ENCODE measurements at places on chromosomes 6 and 20.

DNA sequence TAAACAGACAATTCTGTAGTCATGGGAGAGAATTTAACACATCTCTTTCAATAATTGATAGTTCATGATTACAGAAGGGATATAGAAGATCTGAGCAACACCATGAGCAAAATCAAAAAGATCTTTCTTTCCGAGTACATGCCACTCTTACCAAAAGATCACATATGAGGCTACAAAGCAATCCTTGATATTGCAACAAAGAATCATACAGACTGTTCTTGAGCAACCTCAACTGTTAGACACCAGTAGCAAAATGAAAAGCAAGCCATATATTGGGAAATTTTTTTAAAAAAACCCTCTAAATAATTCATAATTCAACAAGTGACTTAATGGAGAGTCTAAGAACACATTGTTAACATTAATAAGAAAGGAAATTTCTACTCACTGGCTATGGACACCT lies 3.6 kb upstream of the CD83 start:
- no peak for DNase-seq

- DNase-seq = no peak
Observed at GRCh38 chr6:5011346-5011745, 7.5 kb upstream of the RPP40 start.

GRCh38 chr6:19865178-19865577 lies 28.0 kb downstream of the ID4 start:
- DNase-seq = no peak

- DNase-seq = no peak
Observed at GRCh38 chr6:95679981-95680380, 102.6 kb downstream of the MANEA start.

GRCh38 chr6:170096803-170097504 lies 193.9 kb downstream of the DLL1 start:
- peak; percentile 48 for DNase-seq

DNA sequence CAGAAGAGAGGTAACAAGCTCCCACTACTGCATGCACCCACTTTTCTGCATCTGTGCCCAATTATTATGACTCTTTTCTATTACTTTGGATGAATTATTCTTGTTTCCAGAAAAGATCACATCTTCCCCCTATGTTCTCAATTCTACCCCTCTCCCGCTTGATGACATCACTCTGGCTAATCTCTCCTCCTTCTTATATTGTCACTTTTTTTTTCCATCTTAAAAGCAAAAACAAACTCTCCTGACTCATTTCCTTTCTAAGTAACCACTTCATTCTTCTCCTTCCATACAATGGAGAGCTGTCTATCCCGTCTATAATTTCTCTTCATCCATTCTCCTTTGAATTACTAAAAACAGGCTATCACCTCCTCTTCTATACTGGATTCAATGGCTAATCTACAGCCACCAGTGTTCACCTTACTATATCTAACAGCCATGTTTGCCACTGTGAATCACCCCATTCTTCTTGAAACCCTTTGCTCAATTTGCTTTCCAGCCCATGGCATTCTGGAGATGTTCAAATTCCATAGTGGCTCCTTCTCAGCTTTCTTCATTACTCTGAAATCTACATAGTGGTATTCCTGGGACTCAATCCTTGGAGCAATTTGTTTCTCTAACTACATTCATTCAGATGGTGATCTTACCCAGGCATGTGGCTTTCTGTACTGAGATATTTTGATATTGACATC lies 378.4 kb downstream of the ARHGAP18 start:
- no peak for DNase-seq

GRCh38 chr6:18469536-18469935 lies 82.4 kb downstream of the RNF144B start:
- no peak for DNase-seq

- DNase-seq = no peak
Observed at GRCh38 chr6:165906-166305, 126.4 kb upstream of the DUSP22 start.

DNA sequence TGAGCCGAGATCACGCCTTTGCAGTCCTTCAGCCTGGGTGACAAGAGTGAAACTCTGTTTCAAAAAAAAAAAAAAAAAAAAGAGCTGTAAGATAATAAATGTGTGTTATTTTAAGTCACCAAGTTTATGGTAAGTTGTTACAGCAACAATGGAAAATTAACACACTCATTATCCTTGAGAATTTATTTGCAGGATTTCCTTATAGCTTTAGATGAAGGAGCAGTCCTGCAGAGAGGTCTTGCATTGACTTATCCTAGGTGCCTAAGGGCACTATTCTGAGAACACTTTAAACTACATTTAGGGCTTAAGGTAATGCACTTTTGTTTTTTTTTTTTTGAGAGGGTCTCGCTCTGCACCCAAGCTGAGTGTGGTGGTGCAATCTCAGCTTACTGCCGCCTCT lies 13.8 kb upstream of the SCAF8 start:
- DNase-seq = no peak

DNA sequence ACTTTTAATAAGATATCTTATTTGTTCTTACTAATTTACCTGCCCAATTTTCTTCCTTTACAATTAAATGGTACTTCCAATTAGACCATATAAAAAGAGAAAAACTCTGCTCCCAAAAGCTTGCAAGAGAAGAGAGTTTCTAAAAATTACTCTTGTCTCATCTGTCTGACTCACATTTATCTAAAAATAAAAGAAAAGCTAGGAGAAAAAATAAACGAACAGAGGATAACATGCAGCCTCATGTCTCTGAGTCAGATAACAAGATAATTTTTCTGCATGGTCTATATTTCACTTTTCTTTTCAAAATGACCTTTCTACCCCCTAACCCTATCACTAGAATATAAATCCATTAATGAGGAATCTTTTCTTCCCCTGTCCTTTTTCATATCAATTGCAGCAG lies 127.2 kb upstream of the TCF21 start:
- no peak for DNase-seq

Measured in upper lobe of right lung (tissue), 1 donor.